ENCODE measurements at places on chromosomes 2 and 18.

- no peak for DNase-seq
These were observed 626.7 kb upstream of the SALL3 start for GRCh38 chr18:78352910-78353309.

GRCh38 chr2:193253014-193253530 is 1058.3 kb upstream of the TMEFF2 start:
- no peak for DNase-seq

GRCh38 chr18:67805261-67805660 is 288.7 kb upstream of the DSEL start:
- DNase-seq: no peak

DNA sequence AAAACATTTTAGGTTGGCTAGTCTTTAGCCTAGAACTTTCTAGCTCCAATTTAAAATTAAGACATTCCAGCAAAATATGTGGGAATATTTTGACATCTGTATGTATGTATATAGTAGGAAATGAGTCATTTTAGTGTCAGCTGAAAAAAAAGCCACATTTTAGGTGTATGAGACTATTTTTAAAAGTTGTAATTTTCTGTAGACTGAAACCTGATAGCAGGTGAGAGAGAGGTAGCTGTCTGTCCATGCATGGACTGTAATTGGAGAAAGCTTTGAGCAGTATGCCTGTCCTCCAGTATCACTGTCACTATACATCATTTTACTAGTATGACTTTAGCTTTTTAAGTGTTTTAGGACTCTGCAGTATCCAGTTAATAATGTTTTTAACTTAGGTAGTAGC is 26.1 kb upstream of the PPP1R1C start:
- DNase-seq: no peak

- DNase-seq: no peak
These were observed 31.7 kb upstream of the DNMT3A start for GRCh38 chr2:25373269-25373981.

DNA sequence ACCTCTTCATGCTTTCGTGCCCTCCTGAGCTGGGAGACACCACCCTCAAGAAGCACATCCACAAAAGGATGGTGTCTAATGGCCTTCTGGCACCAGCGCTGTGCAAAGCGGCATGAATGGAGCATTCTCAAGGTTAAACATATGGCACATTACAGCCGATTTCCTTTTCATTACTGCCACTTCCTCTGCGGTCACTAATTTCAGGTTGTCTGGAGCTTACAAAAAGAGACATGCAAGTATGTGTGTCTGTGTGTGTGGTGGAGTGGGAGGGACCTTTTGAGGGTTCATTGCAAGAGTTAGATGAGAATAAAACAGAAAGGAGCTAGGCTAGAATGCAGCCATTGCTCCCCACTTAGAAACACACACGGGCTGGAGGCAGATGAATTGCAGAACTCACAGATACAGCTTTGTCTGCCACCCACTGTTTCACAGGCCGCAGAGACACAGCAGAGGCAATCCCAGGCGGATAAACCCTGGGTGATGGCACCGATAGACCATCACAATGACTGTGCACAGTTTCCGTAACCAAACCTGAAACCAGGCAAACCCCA is 76.0 kb downstream of the TGIF1 start:
- DNase-seq: peak; percentile 33

GRCh38 chr18:45556222-45556621 is 59.1 kb upstream of the SLC14A2 start:
- no peak for DNase-seq

DNA sequence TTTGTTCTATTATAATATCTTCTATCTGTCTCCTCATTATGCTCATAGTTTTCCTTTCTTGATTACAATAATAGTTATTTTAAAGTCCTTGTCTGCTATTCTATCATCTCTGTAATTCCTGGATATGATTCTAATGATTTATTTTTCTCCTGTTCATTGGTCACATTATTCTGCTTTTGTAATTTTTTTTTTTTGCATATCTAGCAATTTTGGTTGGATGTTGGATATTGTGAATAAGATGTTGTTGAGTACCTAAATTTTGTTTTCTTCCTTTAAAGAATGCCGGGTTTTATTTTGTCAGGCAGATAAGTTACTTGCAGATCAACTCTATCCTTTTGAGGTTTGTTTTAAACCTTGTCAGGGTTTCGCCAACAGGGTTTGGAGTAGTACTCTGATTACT is 25.2 kb downstream of the KATNAL2 start:
- no peak for DNase-seq

GRCh38 chr2:47056374-47056773 is 98.7 kb downstream of the STPG4 start:
- DNase-seq: no peak

- no peak for DNase-seq
These were observed 28.6 kb downstream of the ITM2C start for GRCh38 chr2:230893338-230893737.

DNA sequence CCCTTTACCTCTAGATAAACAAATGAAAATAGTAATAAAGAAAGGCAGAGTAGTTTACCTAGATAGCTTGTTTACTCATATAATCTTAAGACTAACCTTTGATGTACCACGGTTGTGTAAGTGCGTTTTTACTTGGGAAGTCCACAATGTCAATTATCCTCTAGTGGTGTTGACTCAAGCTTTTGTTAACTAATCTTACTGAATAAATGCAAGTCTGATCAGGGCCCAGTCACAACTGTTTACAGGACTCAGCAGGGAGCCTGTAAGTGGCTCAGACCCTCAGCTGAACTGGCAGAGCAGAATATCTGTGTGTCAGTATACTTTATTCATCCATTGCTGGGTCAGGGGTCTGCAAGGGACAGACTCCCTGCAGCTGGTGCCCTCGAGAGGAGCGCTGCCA is 98.1 kb upstream of the ACAA2 start:
- no peak for DNase-seq

DNA sequence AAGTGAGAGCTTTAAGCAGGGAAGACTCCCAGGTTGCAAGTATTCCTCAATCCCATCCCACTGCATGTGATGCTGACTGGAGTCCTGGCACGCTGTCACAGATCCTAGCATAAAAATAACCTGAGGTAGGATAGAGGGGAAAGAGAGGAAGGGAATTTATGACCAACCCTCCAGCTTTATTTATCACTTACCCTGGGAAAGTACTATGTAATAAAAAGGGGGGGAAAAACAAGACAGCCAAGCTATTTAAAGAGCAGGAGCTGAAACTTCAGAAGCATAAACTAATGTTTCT is 122.2 kb downstream of the SLC8A1 start:
- no peak for DNase-seq

- DNase-seq: no peak
These were observed 221.9 kb upstream of the SETBP1 start for GRCh38 chr18:44458777-44459176.

- no peak for DNase-seq
These were observed 14.3 kb downstream of the DSG2 start for GRCh38 chr18:31512203-31512764.

DNA sequence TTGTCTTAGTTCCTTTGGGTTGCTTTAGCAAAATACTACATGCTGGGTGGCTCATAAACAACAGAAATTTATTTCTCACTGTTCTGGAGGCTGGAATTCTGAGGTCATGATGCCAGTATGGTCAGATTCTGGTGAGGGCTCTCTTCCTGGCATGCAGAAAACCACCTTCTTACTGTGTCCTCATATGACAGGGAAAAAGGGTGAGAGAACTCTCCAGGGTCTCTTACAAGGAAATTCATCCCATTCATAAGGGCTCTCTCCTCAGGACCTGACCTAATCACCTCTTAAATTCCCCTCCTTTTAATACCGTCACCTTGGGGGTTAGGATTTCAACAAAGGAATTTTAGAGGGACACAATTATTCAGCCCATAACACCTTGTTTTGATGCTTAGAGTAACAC is 243.1 kb upstream of the TNP1 start:
- DNase-seq: no peak

GRCh38 chr2:197137826-197138477 is 172.6 kb downstream of the ANKRD44 start:
- DNase-seq: no peak

- no peak for DNase-seq
These were observed 16.5 kb downstream of the CPLX4 start for GRCh38 chr18:59301929-59302328.

DNA sequence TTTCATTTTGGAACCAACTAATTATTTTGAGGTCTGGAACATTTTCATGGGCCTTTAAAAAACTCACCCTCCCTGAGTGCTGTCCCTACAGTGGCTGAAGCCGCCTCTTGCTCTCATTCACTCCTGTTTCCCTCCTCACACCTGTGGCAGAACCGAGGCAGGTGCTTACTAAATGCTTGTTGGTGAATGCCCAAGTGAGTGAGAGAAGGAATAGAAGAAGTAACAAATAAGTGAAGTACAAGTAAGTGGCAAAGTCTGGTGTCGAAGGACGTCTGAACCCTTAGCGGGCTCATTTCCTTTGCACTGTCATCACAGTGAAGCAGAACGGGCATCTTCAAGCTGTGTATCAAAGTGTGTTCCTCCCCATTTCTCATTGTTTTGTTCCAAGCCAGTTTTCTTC is 135.2 kb downstream of the RHBDD1 start:
- DNase-seq: no peak

DNA sequence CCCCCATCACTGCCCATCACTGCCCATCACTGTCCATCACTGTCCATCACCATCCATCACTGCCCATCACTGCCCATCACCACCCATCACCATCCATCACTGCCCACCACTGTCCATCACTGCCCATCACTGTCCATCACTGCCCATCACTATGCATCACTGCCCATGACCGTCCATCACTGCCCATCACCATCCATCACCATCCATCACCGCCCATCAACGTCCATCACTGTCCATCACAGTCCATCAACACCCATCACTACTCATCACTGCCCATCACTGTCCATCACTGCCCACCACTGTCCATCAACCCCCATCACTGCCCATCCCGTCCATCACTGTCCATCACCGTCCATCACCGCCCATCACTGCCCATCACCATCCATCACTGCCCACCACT is 57.8 kb upstream of the OTOS start:
- peak; percentile 5 for DNase-seq

DNA sequence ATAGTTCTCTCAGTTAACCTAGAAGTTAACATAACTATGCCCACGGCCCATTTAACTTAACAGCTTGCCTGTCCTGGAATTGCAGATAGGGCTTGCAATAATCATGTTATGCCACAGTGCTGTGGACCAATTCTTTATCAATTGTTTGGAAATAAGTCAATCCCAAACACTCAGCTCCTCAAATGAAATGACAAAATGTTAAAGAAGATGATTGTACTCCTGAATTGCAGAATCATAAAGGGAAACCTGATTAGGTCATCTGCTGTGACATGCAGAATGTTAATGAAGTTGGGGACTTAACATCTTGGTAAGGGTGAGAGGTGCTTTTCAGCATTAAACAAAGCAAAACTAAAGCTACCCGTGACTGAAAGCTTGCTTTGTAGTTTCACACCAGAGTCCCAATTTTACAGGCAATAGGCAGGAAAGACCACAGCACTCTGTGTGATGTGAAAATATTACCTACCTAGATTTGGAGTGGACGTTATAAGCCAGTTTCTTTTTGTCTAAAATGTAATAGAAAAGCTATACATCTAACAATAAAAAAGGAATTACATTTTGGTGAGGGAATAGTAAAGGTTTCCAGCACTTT is 364.0 kb downstream of the GPD2 start:
- no peak for DNase-seq

DNA sequence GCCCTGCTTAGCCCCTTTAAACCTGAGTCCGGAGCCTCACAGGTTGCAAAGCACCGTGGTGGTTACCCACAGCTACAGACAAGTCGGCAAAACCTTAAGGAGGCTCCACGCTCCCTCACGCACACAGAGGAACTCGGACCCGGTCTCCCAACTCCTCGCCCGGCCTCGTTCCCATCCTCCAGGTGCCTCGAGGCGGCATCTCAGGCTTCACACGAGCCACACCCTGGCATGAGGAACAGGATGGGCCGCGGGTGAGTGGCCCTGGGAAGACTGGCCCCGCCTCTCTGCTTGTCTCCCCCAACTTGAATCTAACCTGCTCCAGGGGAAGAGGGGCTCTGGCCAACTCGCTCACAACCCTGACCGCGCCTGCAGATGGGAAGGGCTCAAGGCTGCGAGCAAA is 97.4 kb downstream of the EIPR1 start:
- DNase-seq: no peak

DNA sequence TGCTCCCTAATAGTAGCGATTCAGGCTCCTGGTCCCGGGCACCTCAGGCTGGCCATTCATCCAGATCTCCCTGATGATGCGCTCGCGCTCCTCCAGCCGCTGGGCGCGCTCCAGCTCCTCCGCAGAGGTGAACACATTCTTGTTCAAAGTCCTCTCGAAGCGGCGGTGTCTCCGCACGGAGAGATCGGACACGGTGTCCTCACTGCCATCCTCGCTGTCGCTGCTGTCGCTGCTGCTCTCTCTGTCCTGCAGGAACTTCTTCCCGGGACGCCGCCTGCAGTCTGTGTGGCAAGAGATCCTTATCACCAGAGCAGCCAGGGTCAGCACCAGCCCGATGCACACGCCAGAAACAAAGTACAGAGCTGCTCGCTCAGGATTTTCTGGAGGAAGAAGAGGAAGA is 67.5 kb downstream of the EVA1A start:
- no peak for DNase-seq

DNA sequence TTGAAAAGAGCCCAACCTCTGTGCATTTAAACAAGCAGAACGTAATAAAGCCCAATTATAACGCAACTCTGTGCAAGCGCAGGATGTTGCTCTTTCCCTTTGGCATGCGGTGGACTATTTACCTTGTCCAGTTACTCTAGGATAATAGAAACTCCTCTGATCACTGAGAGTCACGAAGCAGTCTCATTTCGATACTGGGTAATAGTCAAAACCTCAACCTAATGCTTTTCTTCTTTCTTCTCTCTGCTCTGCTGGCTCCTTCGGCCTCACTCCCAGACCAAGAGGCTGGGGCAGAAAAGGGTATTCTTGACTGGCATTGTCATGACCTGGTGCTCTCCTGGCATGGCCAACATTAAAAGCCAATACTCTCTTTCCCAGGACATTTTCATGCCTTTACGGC is 89.7 kb upstream of the GCFC2 start:
- no peak for DNase-seq

DNA sequence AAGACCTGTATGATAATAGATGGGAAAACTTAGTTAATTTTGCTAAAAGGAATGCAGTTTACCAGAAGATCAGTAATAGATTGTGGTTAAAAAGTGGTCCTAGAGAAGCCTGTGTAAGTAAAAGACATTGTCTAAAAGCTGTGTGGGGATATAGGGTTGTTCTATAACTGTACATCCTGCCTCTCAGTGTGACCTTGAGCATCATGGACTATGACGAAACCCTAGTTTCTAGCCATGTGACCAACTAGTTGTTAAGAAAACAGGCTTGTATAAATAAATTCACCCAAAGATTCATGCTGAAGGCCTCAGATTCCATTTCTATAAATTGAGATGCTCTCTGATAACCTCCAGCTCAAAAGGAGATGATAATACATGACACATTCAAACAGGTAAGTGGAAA is 160.7 kb downstream of the IKZF2 start:
- DNase-seq: no peak

GRCh38 chr2:7607441-7608173 is 690.4 kb downstream of the RNF144A start:
- DNase-seq: no peak

- DNase-seq: no peak
These were observed 12.2 kb downstream of the GREB1 start for GRCh38 chr2:11546072-11546471.

- no peak for DNase-seq
These were observed 105.4 kb upstream of the MMADHC start for GRCh38 chr2:149692961-149693396.
